GM23338 (cell line): ENCODE measurements at places on chromosomes 7 and 10. TPM values are rescaled to one million over a fixed set of nuclear protein-coding genes. Genes with fewer than 3 reads are reported as not detected.
A peak's percentile ranks its signal among the peaks of the same experiment; 100 is the strongest.

DNA sequence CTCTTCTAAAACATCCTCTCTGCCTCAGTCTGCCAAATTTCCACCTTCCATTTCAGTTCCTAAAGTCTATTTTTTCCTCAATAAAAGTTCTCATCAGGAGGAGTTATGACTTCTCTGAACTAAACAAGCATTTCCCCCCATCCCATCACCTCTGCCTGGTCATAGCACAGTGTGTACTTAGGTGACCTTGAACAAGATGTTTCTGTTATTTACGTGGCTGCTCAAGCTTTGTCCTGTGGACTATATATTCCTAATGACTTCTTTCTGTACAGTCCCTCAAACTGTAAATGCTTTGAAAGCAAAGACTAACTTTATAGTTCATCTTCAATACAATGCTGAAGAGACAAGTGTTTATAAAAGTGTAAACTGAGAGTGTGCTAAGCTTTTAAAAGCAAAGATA is 166.9 kb downstream of the CPEB3 start:
- DNase-seq = no peak

DNA sequence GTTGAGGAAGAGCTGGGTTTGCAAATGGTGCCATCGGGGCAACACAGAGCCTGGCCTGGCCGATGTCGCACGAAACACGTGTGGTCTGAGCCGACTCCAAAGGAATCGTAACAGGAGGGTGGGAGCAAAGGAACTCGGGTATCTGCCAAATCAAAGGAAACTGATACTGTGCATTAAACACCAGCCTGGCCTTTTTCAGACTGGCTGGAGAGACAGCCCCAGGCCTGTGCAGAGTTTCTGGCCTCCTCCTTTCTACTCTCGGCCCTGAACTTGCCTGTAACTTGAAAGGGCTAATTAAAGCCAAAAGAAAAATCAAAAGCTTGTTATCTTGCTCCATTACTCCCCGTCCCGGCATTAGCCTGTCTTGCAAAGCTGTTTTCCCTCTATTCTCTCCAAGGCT is 71.4 kb downstream of the PLXNA4 start:
- no peak for DNase-seq

DNA sequence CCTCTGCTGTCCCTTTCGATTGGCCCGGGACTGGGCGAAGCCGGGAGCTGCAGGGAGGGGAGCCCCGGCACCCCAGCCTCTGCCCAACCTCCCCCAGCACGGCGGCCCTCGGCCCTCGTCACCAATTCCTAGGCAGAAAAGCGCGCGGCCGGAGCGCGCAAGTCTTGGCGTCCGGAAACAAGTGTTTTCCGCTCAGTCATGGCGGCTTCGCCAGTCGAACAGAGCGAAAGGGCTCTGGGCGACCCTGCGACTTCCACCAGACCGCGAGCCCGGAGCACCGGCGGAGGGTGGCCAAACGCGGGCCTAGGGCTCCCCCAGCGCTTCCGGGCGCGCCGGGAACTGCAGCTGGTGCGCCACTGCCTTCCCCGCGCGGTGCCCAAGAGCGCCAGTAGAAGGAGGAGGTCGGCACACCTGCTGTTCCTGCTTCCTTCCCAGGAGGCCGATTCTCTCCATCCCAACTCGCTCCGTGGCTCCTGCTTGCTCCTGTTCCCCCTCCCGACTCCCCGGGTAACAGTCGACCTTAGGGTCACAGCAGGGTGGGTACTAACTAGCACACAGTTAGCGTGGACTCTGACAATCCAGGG is 729.9 kb downstream of the ZWINT start:
- DNase-seq = peak; percentile 91

GRCh38 chr7:12727455-12728191 is 40.2 kb downstream of the ARL4A start:
- no peak for DNase-seq

GRCh38 chr7:45215601-45216062 is 58.0 kb downstream of the RAMP3 start:
- DNase-seq = no peak

DNA sequence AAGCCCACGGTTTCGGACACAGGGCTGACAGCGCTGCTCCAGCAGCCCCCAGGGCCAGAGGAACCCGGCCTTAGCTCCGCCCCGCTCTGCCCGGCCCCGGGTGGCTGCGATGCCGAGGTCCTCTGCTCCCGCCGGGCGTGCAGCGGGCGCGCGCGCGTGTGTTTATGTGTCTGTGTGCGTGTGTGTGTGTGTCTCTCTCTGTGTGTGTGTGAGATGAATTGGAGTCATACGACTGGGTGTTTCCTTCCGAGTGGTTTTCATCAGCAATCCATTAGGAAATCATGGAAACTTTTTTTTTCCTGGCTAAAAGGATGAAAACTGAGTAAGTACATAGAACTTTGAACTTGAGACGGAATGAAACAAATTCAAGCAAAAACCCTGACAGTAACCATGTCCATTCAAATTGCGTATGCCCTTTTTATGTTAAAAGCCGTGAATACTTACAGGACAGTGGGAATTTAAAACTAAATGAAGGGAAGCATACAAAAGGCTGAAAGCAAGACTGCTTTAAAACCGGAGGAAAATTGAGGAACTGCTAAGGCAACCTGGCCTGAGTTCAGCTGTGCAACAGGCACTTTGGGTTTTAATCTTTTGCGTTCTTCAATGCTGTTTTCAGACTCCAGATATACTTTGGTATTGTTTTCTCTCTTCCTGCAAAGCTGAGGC is at the start of gene CPED1:
Gene CPED1 (plus strand): TSS at position 121 of the 666 bp plus-strand sequence. CDS start 911 bp downstream, outside the sequence.
- peak; percentile 71 for DNase-seq

DNA sequence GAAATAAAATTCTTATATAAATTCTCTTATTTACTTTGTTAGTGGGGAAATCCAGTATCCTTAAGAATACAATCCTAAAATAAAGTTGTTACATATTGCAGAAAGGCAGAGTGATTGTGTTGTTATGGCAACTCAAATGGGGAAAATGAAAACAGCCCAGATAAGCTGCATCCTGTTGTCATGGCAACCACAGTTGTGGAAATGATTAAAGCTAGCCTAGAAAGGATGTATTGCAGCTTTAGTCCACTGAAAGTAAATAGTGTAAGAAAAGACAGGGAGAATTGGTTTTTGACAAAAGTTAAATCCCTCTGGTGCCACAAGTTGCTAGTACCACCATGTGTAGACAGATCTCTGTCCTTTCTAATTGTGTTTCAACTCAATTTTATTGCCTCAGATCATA is 43.2 kb downstream of the BTRC start:
- DNase-seq = peak; percentile 80

- DNase-seq = no peak
Measured at GRCh38 chr10:10910634-10911033, 107.0 kb upstream of the CELF2 start.

DNA sequence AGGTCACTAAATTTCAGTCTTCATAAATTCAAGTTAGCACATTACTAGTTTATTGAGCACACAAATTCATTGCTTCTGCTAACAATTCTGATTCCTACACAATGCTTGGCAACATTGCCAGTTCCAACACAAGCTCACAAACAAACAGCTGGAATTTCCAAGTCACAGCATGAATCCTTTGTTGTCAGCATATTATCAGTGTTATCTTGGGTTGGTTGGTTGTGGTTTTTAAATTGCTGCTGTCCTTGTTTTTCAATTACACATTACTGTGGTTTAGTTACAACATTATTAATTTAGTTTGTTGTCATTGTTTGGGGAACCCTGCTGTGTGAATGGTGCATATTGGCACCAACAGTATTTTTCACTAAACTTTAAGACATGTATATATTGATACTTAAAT is 86.0 kb upstream of the ARID5B start:
- DNase-seq = peak; percentile 6

DNA sequence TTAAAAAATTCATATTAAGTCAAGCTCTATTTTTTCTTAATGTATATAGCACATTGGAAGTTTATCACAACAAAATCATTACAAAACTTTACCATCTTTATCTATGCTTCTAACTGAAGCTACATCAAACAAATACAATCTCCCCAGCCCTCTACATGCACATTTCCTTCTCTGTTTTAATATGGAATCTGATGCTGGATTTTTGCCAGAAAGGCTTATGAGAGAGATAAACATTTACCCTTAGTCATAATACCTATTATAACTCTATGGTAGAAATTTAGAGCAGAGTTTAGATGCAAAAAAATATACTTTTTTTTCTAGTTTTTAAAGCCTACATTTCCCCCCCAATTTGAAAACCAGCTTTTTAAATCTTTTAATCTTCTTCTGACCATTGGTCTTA is 1198.6 kb downstream of the GATA3 start:
- no peak for DNase-seq

- peak; percentile 32 for DNase-seq
Measured at GRCh38 chr7:144531181-144531580, 127.7 kb upstream of the NOBOX start.

DNA sequence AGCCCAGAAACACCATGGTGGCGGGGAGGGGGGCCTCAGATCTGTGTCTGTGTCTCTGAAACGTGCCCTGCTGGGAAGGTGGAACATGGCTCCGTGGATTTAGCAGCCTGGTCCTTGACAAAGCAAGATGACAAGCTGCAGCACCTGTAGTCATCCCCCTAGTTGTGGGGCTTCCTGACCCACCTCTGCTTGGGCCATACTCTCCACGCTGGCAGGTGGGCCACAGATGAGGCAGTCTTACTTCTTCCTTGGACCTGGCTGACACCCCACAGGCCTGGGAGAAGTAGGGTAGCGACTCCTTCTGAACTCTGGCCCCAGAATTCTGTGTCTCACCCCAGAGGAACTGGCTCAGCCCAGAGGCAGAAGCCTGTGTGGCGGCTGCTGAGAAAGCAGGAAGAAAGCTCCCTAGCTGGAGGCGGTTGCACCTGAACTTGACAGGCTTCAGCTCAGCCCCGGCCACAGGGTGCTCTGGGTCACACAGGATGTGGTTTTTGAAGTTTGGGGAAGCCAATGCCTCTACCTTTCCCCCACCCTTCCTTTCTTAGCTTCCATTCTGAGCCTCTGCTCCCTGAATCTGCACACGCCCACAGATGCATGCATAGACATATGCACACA is 113.9 kb downstream of the ABLIM1 start:
- no peak for DNase-seq

DNA sequence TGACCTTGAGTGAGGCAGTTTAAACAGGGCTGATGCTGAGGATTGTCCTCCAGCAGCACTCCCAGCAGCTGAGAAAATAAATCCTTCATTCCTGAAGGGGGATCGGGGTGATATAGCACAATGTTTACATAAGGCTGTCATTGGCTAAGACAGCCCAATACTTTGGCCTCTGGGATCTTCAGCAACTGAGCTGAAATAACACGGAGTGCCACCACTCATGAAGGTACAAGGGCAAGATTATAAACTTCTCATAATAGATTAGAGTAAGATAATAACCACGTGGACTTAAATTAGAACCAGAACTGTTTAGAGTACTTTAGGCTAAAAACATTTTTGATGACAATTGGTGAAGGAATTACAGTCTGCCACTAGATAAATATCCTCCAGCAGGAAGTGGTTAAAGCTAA is 70.0 kb upstream of the PAPSS2 start:
- no peak for DNase-seq

DNA sequence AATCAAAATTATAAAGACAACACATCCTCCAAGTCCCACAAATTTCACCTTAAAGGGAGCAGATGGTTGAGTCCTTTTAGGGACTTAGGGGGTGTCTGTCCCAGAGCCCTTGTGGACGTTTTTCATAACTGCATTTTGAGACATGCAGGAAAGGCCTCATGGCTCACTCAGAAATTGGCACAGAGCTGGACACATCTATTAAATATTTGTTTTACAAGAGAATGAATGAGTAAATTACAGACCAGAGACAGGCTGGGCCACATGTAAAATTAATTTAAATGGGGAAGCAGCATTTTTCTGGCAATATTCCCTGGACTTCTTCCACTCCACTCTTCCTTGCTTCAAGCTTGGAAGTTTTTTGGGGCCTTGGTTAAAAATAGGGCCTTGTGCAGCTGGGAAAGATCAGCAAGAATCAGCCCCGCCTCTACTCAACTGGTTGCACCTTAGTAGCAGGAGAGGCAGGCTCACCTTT is 20.0 kb downstream of the LAMB1 start:
- DNase-seq = no peak

DNA sequence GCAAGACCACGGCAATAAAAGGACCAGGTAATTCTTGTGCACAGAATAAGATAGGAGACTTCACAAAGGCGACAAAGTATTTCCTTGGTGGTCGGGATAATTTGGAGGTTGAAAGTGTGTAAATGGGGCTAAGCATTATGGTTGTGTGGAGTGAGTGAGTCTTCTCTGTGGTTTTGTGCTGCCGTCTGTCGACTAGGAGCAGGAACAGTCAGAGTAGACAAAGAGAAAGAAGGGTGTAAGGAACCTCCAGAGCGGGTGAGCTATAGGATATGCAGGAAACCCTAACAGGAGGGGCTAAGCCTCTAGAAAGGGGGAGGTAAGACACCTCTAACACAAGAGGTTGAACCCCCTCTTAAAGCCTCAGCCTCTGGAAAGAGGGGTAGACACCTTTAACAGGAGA is 201.6 kb downstream of the SH2D4B start:
- DNase-seq = no peak

IGFBP3 gene
- 7.6 and 11.3 TPM in 2 replicates for polyA plus RNA-seq

CYP2C19 gene
- polyA plus RNA-seq = not detected in 2 replicates

FBXO24 gene
- polyA plus RNA-seq = 0.82 and 2.1 TPM in 2 replicates

STRIP2 gene
- 3.8 and 4.7 TPM in 2 replicates for polyA plus RNA-seq

SLC16A9 gene
- 6.0 and 6.5 TPM in 2 replicates for polyA plus RNA-seq

COL13A1 gene
- 5.1 and 5.2 TPM in 2 replicates for polyA plus RNA-seq

TMEM273 gene
- polyA plus RNA-seq = not detected in 2 replicates

HYCC1 gene
- 42.4 and 55.4 TPM in 2 replicates for polyA plus RNA-seq

ASAH2 gene
- polyA plus RNA-seq = 0.92 and 1.8 TPM in 2 replicates

IFIT2 gene
- 0.10 and 0.24 TPM in 2 replicates for polyA plus RNA-seq

PTTG1IP2 gene
- not detected in 2 replicates for polyA plus RNA-seq
